CD8-positive, alpha-beta T cell (primary cell): ENCODE measurements at places on chromosomes 12 and 14. TPM values are rescaled to one million over a fixed set of nuclear protein-coding genes. Genes with fewer than 3 reads are reported as not detected.

Gene CCDC175
- total RNA-seq: not detected

- no peak for DNase-seq
Measured at GRCh38 chr12:108271951-108272872, 66.9 kb downstream of the CMKLR1 start.

- no peak for DNase-seq
Measured at GRCh38 chr14:99757331-99758070, 35.7 kb upstream of the EML1 start.

DNA sequence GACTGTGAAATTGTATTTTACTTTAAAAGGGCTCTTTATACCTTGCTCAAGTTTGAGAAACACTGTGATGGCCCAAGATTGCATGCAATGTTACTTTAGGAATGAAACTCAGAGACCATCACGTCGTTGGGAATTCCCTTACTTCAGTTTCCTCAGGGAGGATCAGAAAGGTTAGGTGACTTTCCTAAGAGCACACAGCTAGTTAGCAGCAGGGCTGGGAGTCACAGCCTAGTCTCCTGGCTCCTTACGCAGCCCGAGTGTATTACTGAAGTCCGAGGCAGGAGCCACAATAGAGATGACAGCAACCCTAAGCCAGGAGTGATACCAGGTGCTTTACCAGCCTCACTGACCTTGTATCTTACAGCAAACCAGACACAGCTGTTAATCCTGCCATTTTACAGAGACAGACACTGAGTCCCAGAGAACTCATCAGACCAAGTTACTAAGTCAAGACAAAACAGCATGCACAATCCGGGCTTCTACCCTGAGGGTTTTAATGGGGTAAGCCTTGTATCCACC is 67.0 kb downstream of the RBM19 start:
- DNase-seq: no peak
